ENCODE measurements at places on chromosomes 2 and 18.
A peak's percentile ranks its signal among the peaks of the same experiment; 100 is the strongest.

GRCh38 chr2:129080715-129081476 is 762.2 kb upstream of the HS6ST1 start:
- DNase-seq: no peak

DNA sequence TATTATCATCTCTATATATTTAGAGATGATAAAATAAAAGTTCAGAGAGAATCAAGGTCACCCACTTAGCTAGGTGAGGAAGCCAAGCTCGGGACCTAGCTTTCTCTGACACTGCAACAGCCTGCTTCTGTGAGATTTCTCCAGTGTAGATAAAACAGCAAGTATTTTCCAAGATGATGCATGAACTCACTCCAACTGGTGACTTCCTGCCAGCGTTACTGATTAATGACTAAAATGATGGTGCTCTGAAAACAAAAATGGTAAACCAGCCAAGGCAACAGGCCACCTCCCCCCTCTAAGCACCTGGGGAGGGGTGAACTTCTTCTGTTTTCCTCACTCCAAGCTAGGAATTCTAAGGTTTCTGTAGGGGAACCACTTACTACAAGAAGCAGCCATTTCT is 510.2 kb upstream of the ID2 start:
- no peak for DNase-seq

- DNase-seq: no peak
Measured at GRCh38 chr2:231318954-231319353, 76.6 kb upstream of the B3GNT7 start.

GRCh38 chr2:153106802-153107477 is 371.6 kb downstream of the RPRM start:
- DNase-seq: no peak

DNA sequence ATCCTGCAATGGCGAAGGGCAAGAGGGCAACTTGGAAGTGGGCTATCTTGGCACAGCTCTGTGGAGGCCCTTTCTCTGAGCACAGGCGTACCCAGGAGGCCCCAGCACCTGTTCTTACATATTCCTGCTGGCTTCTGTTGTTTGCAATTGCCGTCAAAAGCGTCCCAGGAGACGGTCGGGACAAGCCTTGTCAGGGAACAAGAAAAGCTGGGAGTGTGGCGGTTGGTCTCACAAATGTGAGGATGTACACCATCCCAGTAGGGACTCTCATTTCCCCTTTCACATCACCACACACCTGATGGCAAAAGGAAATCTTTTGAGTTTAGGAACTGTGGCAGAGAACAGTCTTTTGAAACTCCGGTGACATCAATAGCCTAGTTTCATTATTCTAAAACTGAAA is 94.7 kb upstream of the EFEMP1 start:
- DNase-seq: no peak

GRCh38 chr18:50628533-50628905 is 68.6 kb downstream of the MAPK4 start:
- DNase-seq: no peak

DNA sequence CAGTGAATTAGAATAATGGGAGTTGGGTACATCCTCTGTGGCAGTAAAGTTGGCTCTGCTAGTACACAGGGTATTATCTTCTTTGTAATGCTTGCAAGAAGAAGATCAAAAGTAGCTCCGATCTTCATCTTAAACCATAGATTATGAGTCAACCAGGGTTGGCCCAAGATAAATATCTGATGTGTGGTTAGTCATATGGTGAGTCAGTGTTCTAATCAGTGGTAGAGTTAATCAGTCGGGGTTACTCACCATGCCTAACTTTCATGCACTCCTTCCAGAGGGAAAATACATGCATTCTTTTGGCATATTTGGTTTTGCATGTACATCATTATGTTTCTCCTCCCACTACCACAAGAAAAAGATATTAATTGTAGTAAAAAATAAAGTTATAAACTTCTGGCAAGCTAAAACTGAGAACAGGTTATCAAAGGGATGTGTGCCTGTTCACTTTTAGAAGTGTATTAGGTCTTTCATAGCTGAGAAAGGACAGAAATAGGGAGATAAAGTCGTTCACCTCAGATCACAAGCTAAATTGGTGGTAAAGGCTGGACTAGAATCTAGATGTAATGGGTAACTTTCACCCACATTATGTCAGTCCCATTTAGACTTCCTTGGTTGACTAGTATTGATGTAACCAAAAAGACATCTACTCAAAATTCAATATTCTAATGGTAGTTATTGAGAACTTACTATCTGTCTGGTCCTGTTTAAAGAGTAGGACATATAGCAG is 684.4 kb downstream of the IRS1 start:
- no peak for DNase-seq

GRCh38 chr2:44324971-44325426 is 36.3 kb downstream of the PREPL start:
- DNase-seq: no peak

- DNase-seq: no peak
Measured at GRCh38 chr2:11174222-11174621, 19.0 kb downstream of the SLC66A3 start.

DNA sequence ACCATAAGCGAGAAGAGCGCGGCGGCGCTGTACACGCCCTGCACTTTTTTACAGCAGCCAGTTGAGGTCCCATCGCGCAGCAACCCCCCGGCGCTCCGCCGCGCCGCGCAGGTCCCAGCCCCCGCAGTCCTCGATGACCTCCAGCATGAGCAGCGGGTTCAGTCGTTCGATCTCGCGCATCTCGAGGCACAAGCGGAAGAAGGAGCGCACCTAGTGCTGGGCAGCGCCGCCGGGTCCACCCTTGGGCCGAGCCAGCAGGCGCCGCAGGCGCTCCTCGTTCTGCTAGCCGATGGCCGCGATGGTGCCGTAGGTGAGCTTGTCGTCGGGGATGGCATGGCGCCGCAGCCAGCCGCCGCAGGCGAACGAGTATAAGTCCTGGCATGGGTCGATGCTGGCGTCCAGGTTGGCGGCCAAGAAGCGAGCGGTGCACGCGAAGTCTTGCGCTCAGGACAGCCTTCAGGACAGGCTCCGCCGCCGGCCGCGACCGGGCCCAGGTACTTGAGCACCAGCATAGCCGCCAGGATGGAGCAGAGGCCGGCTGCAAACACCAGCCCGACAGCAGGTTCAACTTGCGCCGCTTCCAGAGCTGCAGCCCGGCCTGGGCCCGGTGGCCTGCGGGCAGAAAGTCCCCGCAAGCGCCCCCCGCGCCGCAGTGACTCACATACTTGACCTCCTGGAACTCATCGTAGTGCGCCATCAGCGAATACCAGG is 8.3 kb downstream of the ALPP start:
- no peak for DNase-seq

DNA sequence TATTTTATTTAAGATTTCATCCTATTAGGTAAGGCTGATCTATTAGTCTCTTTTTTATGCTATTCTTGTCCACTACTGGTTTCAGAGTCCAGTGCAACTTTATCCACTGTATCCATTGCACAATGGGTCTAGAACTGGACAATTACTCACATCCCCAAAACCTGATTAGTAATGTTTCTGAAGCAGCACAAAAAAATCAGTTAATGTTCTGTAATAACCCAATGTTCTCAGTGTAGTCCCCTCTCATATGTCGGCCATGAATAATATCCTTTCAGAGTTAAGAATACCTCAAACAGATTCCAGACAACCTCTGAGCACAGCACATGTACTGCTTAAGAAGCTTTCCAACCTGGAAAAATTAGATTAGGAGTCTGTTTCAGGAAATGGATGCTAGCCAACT is 29.7 kb downstream of the MGAT4A start:
- no peak for DNase-seq

- DNase-seq: peak; percentile 6
Measured at GRCh38 chr2:160492401-160493226, 993 bp downstream of the RBMS1 start.

DNA sequence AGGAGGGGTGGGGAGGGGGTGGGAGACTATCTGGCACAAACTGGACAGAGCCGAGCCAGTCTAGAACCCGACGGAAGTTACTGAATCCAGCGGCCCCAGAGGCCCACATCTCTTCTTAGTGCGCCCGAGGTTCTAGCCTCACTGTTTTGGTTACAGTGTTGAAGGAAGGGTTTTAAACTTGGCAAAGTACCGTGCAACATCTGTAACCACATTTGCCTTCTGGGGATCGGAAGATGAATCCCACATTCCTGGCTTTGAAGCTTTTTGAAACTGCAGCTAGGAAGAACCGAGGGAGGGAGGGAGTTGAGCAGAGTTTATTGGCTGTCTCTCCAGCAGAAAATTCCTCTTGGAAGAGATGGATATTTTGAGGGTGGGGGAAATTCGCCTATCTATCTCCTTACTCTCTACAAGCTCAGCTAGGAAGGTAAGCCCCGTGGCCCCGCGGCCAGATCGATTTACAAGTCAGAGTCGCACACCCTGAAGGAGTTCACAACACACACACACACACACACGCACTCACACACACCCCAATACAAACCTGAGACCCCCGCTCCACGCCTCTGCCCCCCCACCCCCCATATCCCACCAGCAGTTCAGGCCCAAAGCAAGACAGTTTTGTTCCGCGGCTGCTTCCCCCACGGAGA is 1.0 kb downstream of the ACVR1 start:
- DNase-seq: no peak

DNA sequence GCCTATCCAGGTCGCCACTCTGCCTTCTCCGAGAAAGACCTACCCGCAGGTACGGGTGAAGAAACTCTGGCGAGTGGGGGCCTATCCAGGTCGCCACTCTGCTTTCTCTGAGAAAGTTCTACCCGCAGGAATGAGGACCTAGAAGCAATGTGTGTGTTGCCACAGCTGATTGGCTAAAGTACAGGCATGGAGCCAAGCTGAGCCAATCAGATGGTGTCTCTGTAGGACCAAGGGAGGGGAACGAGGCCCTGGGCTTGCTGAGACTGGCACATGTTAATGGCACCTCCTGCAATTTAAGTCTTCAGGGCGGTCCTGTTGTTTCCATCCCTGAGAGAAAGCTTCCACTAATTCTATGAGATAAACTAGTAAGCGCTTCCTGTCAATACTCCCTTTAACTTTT is 82.3 kb downstream of the KCTD1 start:
- DNase-seq: no peak

DNA sequence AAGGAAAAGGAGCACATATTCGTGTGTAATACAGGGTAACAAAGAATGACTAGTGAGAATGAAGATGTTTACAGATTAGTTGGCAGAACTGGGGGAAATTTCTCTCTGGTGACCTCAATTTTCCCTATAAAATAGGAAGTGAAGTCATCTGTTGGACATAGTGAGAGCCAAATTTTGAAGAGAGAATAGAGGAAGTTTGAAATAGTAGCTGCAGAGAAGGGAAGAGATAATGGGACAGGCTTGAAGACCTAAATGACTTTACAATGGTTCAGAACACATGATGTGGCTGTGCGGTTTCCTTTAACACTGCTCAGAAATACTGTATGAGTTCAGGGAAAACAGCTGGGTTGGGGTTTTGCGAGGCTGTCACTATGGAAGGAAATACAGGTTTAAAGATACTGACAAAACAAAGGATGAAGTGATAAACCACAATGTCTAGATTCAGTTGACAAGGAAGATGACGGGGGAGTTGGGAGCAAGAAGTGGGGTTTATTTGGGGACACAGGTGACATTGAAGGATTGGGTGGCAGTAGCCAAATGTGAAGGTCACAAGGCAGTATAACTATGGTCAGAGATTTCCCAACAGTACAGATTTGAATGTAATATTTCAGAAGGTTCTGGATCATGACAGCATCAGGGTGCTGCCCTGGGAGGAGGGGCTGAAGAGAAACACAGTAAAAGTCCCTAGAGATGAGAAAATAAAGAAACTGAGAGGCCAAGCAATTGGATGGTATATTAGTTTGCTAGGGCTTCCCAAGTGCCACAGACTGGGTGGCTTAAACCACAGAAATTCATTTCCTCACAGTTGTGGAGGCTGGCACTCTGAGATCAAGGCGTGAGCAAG is 82.6 kb upstream of the TANK start:
- peak; percentile 80 for DNase-seq

DNA sequence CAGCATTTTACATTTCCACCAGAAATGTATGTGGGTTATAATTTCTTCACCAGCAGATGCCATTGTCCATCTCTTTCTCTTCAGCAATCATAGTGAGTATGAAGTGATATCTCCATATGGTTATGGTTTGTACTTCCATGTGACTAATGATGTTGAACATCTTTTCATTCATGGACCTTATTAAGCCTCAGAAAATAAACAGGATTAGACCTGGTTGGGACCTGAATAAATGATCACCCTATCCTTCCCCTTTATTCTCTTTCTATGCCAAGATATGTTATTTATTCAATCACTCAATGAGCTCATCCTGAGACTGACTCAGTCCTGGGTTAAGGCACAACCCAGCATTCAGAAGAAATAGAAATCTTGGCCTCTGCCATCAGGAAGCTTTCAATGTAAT is 86.6 kb downstream of the ANTXR1 start:
- no peak for DNase-seq

DNA sequence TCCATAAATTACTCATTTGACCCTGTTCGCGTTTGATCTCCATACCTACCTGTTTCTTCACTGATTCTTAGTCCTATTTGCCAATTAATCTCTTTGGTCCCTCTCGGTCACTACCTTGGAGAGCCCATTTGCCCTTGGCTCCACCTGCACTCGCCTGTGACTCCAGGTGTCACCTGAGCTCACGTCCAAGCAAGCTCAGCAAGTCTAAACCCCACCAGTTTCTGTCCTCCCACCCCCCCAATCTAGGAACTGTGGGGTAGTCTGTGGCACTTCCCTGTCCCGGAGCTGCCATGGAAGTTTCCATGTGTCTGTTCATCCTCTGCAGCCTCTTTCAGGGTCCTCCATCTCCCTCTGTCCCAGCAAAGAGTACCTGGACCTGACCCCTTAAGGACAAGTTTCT is 68.1 kb upstream of the BCL2L11 start:
- DNase-seq: no peak

DNA sequence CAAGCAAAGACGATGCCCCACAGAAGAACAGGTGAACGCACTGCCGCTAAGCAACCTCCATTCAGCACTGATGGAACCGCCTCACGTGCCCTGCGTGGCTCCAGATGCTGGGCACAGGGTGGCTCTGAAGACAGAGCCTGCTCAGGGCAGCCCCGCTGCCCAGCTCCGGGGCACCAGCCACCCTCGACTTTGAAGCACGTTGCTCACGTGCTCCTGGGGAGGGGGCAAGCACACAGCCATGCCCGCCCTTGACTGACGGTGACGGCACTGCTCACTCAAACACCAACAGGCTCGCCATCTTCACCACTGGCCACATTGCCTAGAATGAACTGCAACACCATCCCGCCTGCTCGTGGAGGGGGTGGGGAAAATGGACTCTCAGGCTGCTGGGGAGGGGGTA is 251.3 kb downstream of the HDAC4 start:
- no peak for DNase-seq

DNA sequence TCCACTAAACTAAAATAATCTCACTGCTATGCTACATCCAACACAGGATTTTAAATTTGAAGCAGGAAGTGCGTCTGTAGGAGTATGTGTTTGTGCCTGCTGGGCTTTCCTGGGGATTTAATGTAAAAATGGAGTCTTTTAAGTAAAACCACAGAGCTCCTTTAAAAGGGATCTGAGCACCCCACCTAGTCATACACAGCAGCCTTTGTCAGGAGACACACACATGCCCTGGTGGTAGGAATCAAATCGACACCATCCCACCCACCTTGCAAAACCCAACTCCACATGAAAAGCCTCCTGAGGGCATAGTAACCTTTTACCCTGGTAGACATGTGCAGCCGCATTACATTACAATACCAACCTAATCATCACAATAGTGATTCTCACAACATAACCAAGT is 29.1 kb downstream of the UXS1 start:
- no peak for DNase-seq

Measured in GM06990 (cell line).